ENCODE measurements at places on chromosomes 12 and 14. TPM values are rescaled to one million over a fixed set of nuclear protein-coding genes. Genes with fewer than 3 reads are reported as not detected.

DNA sequence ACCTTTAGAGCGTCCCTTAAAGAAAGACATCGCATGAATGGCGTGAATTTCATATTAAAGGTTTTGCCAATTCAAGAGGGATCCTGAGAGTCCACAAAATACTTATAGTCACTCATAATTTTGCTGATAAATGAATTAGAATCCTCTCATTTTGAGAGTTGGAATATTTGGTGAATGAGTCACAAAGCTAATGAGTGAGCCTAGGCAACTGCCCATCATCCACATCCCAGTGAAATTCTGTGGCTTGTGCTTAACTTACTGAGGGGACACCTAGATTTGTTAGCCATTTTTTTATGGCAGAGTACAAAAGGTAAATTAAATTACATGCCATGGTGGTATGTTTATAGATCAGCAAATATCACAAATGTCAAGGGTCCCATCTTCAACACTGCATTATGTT lies 12.7 kb upstream of the NOXRED1 start:
- no peak overlapping the region for H3K4me3 ChIP-seq
- H3K36me3 ChIP-seq, result peaks cover 31% of the 10 kb centered on the region
- no peaks in the 10 kb centered on the region for H3K27me3 ChIP-seq
- H3K4me1 ChIP-seq, result no peaks in the 10 kb centered on the region
- no peak for DNase-seq
- H3K27ac ChIP-seq, result no peak overlapping the region

GRCh38 chr12:57958061-57958657 lies 16.8 kb downstream of the ATP23 start:
- H3K27me3 ChIP-seq, result no peaks in the 10 kb centered on the region
- no peak overlapping the region for H3K4me3 ChIP-seq
- H3K36me3 ChIP-seq, result no peaks in the 10 kb centered on the region
- H3K4me1 ChIP-seq, result no peaks in the 10 kb centered on the region
- DNase-seq, result no peak

DNA sequence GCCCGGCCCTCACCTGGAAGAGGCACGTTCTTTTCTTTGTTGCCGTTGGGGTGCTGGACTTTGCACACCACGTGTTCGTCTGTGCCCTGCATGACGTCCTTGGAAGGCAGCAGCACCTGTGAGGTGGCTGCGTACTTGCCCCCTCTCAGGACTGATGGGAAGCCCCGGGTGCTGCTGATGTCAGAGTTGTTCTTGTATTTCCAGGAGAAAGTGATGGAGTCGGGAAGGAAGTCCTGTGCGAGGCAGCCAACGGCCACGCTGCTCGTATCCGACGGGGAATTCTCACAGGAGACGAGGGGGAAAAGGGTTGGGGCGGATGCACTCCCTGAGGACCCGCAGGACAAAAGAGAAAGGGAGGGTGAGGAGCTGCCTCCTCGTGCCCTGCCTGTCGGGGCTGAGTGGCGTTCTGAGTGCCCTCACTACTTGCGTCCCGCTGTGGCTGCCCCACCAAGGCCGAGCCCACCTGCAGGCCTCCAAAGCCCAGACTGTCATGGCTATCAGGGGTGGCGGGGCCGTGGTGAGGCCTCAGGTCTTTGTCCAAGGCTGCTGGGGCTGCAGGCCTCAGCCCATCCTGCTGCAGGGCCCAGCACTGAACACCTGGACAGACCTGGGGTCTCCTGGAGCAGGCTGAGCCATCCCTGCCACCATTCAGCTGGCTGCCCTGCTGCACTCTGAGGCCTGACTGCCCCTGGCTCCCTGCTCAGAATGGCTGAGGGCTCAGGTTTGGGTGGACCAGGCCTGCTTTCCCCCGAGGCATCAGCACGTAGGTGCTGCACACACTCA lies 329.7 kb downstream of the TMEM121 start:
- H3K27me3 ChIP-seq, result no peaks in the 10 kb centered on the region
- H3K36me3 ChIP-seq, result no peaks in the 10 kb centered on the region
- DNase-seq, result no peak

DNA sequence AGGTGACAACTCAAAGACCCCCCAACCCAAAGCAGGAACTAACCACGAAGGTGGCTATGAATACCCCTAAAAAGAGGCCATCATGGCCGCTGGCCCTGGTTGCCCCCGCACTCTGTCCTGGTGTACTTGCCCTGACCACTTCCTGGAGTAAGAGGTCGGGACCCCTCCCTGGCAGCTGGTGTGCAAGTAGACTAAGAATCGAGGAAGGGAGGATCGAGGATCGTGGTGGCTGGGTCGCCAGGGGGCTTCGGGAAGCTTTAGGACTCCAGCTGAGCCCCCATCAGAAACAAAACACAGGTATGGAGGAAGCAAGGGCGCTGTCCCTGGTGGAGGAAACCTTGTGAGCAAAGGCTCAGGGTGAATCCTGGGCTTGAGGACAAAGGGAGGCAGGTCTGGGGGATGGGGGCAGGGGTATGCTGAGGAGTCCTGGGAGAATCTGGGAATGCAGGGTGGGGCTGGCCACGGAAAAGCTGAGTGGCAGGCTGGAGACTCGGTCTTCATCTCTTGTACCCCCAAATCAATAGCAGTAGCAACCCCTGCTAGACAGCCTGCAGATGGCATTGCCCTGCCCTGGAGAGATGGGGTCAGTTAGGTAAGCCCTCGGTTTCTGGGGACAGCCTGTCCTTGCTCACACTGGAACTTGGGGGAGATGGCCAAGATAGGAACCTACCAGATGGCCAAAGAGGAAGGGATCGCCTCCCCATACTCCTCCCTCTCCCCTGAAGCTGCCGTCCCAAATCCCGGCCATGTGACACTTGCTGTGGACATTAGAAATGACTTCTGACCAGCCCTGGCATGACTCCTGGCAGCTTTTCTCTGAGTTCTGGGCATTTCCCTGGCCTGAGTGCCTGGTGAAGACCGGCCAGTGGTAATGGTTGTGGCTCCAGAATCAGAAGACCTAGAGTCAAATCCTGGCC lies 45.3 kb upstream of the ESRRB start:
- H3K4me1 ChIP-seq, result no peaks in the 10 kb centered on the region
- H3K4me3 ChIP-seq, result no peak overlapping the region
- no peak overlapping the region for H3K27ac ChIP-seq
- H3K27me3 ChIP-seq, result peaks cover 33% of the 10 kb centered on the region

GRCh38 chr12:77592836-77593235 lies 237.9 kb upstream of the NAV3 start:
- H3K4me3 ChIP-seq, result no peak overlapping the region
- H3K27ac ChIP-seq, result no peak overlapping the region
- no peaks in the 10 kb centered on the region for H3K4me1 ChIP-seq
- H3K27me3 ChIP-seq, result no peaks in the 10 kb centered on the region
- no peak for DNase-seq

ACSM4 gene
- not detected for total RNA-seq

OTX2 gene
- not detected for total RNA-seq

CRIP1 gene
- not detected for total RNA-seq
